Upper lobe of left lung (tissue), 6 donors: ENCODE measurements at places on chromosomes 3 and 15.
A peak's percentile ranks its signal among the peaks of the same experiment; 100 is the strongest.

DNA sequence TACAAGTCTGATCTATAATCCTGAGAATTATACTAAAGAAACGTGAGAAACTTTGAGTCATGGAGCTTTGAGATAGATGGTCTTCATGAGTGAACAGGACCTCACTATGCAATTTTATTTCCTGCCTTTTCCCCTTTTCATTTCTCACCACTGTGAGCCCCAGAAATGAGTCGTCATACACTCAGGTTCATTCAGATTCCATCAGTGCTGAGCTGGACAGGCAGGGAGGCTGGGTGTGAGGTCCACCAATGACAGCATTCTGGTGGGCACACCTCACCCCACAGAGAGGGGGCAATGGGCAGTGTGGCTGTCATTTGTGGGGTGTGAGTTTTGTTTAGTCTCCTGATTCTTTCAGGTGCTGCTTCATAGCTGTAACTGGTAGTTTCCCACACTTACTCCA is 16.9 kb downstream of the TIGIT start:
- H3K36me3 ChIP-seq: no peaks in the 10 kb centered on the region
- DNase-seq: no peak
- no peak overlapping the region for H3K27ac ChIP-seq
- no peaks in the 10 kb centered on the region for H3K27me3 ChIP-seq
- H3K4me3 ChIP-seq: no peak overlapping the region

- no peaks in the 10 kb centered on the region for H3K27me3 ChIP-seq
- no peaks in the 10 kb centered on the region for H3K36me3 ChIP-seq
- DNase-seq: no peak
- H3K4me3 ChIP-seq: no peak overlapping the region
These were observed 160.7 kb downstream of the STAC start for GRCh38 chr3:36540888-36541518.

GRCh38 chr3:156655819-156656550 is 18.4 kb upstream of the TIPARP start:
- no peak overlapping the region for H3K27ac ChIP-seq
- no peak overlapping the region for H3K4me3 ChIP-seq
- no peaks in the 10 kb centered on the region for H3K36me3 ChIP-seq
- no peaks in the 10 kb centered on the region for H3K27me3 ChIP-seq
- no peaks in the 10 kb centered on the region for H3K4me1 ChIP-seq
- no peak for DNase-seq

DNA sequence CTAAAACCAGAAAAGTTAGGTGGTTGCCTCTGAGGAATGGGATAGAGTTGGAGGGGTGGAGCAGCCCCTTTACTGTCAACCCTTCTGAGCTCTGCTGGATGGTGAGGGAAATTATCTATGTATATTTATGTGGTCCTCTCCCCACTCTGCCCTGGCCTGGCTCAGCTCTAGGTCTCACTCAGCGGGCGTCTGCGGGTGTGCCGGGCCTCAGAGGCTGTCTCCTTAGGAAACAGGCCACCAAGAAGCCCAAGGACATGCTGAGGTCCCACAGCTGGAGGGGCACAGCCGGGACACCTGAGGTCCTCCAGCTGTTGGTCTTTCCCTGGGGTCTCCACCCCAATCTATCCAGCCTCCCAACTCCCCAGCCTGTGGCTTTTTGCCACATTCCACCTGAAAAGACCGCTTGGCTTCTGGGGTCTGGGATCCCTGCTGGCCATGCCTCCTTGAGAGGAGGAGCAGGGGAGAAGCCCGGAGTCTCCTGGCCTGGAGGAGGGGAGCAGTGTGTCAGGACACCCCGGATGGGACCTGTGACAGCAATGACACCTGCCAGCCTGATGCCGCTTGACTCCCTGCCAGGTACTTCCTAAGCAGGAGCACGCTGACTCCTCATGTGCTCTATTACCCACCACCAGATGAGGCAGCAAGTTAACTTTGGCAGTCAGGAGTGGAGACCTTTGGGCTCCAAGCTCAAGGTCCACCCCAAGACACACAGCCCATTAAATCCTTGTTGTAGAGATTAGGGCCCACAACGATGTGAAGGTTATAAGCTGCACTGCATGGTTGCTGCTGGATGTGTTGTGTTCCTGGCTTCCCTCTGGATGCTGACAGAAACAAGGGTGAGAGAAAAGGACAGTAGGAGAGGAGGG is at the start of gene SLC28A1:
Gene SLC28A1, plus strand, starts transcription at position 747 of the 866 bp plus-strand sequence. CDS start 3,099 bp downstream, outside the sequence.
- no peaks in the 10 kb centered on the region for H3K4me1 ChIP-seq
- DNase-seq: peak; percentile 50
- no peaks in the 10 kb centered on the region for H3K27me3 ChIP-seq
- H3K27ac ChIP-seq: no peak within 1 kb of the TSS
- H3K4me3 ChIP-seq: no peak within 1 kb of the TSS
- H3K36me3 ChIP-seq: no peaks in the 10 kb centered on the region

- no peaks in the 10 kb centered on the region for H3K36me3 ChIP-seq
- H3K4me3 ChIP-seq: no peak overlapping the region
- DNase-seq: no peak
- peaks cover 10% of the 10 kb centered on the region for H3K4me1 ChIP-seq
These were observed 222.2 kb upstream of the BHLHE40 start for GRCh38 chr3:4756855-4757574.

DNA sequence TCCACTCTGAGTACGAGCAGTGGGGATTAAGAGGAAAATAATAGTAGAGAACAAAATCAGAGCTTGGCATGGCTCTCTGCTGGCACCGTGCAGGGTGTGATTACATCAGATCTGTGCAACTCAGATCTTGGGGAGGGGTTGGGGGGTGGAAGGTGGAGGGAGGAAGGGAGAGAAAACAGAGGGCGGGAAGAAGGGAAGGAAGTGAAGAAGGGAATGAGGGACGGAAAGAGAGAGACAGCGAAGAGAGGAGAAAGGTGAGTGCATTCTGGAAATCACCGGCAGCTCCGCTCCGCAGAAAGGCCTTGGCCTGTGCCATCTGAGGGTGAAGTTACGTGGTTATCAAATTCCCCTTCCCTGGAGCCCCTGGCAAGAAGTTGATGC is 31.0 kb upstream of the ADAMTS17 start:
- no peaks in the 10 kb centered on the region for H3K4me1 ChIP-seq
- no peak overlapping the region for H3K27ac ChIP-seq
- H3K36me3 ChIP-seq: no peaks in the 10 kb centered on the region
- H3K4me3 ChIP-seq: peak overlapping the region; percentile 45
- no peaks in the 10 kb centered on the region for H3K27me3 ChIP-seq

DNA sequence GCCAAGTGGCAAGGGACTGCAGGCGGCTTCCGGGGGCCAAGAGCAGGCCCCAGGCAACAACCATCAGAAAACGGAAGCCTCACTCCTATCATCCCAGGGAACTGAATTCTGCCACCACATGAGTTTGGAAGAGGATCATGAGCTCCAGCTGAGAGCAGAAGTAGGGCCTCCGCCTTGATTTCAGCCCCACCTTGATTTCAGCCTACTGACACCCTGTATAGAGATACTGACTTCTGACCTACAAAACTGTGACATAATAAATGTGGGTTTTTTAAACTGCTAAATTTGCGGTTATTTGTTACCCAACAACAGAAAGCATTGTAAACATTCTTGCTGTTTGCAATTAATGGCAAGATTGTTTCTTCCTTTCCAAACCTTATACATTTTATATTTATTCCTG is 21.6 kb upstream of the RARRES1 start:
- peak; percentile 16 for DNase-seq
- no peaks in the 10 kb centered on the region for H3K27me3 ChIP-seq
- H3K4me1 ChIP-seq: peaks cover under 1% of the 10 kb centered on the region
- no peaks in the 10 kb centered on the region for H3K36me3 ChIP-seq

- no peaks in the 10 kb centered on the region for H3K27me3 ChIP-seq
- no peak for DNase-seq
- H3K4me3 ChIP-seq: no peak overlapping the region
These were observed 7.9 kb upstream of the WDR6 start for GRCh38 chr3:48999085-48999858.

DNA sequence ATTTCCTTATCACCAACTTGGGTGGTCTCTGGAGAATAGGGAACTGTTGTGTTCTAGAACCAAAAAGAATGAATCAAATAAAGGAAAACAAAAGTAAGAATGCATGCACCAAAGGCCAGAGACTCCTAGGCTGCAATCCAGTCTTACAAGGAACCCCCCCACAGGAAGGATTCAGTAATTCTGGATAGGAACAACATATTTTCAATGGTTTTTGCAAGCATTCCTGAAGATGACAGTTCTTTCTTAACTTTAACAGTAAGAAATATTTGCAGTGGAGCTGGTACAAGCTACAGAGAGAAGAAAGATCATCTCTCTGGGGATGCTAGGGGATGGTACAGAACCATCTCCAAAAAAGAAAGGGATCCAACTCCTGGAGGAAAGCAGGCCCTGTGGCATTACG is 116.2 kb upstream of the CHRM5 start:
- H3K36me3 ChIP-seq: no peaks in the 10 kb centered on the region
- no peaks in the 10 kb centered on the region for H3K4me1 ChIP-seq
- H3K27ac ChIP-seq: no peak overlapping the region

- H3K4me1 ChIP-seq: no peaks in the 10 kb centered on the region
- DNase-seq: no peak
- H3K27me3 ChIP-seq: no peaks in the 10 kb centered on the region
- H3K27ac ChIP-seq: no peak overlapping the region
- no peak overlapping the region for H3K4me3 ChIP-seq
- H3K36me3 ChIP-seq: no peaks in the 10 kb centered on the region
These were observed 58.9 kb downstream of the SFMBT1 start for GRCh38 chr3:52986938-52987337.
